Aorta (tissue), 5 donors: ENCODE measurements at places on chromosomes 2 and 18.

DNA sequence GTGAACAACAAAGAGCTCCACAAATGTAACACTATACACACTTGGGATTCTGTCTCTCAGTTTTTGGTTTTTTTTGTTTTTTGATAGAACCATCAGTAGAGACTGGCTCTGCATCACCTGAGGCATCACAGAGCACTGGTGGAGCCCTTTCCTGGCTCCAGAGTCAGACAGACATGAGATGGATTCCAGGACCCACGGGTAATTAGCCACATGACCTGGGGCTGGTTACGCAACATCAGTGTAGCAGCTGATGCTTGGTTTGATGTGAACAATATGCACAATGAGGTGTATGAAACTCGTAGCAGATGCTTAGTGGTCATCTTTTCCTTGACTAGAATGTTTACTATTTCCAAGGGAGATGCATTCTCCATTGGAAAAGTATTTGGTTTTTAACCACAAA, 40.7 kb downstream of the CMPK2 start:
- no peak for DNase-seq

DNA sequence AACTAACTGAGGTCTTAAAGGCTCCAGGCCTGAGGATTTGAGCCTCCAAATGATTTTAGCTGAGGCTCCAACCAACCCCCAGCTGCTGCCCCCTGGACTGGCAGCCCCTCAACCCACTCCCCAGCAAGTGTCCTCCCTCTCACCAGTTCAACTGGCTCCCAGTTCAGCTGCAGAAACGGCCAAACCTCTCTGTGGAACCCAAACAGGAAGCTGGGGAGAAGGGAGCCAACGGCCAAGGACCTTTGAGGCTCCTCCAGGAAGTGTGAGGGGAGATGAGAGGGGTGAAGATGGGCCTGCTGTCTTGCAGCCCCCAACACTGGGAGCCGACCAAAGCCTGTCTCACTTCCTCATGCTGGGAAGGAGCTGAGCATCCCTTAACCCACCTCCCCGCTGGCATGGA, 24.9 kb downstream of the ZFP36L2 start:
- no peak for DNase-seq

- DNase-seq: no peak
Measured at GRCh38 chr2:190908532-190908931, 27.9 kb downstream of the GLS start.

DNA sequence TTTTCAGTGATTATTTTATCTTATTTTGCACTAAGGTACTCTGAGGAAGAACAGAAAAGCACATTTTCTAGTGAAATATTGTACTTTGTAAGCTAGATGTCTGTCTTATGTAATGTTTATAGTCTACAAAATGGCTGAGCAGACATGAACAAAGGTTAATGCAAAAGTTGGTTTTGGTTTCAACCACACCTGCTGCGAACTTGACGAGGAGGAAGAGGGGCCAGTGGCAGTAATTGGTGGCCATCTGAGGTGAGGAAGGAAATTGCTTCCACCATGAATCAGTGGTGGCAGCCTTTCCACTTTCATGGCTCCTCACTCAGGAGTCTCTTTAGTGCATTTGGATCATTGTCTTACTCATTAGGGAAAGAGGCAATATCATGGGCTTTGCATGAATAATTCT, 894.2 kb downstream of the CNTNAP5 start:
- no peak for DNase-seq

DNA sequence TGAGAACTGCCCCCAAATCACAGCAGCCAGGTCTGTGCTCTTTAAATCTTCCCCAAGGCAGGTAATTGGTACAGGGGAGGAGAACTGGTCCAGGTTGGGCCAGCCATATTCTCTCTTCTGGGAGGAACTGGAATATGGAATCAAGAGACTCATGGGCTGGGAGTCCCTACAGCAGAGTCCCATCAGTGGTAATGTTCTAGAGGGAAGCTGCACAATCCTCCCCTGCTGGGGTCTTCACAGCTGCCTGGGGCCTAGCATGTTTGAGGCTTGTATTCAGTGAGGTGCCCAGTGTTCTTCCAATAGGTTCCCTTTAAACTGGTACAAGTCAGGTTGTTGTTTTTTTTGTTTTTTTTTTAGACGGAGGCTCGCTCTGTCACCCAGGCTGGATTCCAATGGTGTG, 21.1 kb upstream of the EGR4 start:
- DNase-seq: no peak
